ENCODE measurements at places on chromosomes 4 and X.

GRCh38 chr4:77176640-77177039, 19.6 kb downstream of the CCNG2 start:
- no peak for DNase-seq

DNA sequence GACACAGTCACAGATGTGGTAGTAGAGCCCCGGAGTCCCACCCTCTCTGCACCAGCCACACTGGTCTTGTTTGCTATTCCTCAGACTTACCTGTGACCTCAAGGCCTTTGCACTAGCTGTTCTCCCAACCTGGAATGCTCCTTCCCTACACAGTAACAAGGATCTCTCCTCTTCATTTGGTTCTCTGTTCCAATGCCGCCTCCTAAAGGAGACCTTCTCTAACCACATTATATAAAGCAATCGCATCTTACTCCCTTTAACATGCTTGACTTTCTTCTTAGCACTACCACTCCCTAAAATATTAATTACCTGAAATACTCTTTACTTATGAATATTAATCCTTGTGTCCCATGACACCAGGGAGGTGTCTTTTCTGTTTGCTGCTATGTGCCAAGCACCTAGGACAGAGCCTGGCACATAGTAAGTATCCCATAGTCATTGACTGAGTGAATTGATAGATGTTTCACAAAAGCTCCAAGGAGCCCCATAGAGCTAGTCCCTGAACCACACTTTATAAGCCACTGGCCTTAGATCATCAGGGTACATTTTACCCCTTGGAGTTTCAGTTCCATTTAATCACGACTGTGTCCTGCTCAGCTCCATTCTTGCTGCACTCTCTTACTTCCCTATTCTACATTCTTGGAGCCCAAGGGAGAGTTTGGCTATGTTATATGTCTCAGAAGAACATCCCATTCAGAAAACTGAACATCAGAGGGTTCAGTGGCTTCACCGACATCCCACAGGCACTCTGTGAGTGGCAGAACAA, 312.7 kb downstream of the RAB28 start:
- peak; percentile 18 for DNase-seq

GRCh38 chr4:186554914-186555827, at the start of gene MTNR1A:
MTNR1A (minus strand) TSS chr4:186555567; CDS start chr4:186555365, 202 bp downstream.
- peak; percentile 79 for DNase-seq

DNA sequence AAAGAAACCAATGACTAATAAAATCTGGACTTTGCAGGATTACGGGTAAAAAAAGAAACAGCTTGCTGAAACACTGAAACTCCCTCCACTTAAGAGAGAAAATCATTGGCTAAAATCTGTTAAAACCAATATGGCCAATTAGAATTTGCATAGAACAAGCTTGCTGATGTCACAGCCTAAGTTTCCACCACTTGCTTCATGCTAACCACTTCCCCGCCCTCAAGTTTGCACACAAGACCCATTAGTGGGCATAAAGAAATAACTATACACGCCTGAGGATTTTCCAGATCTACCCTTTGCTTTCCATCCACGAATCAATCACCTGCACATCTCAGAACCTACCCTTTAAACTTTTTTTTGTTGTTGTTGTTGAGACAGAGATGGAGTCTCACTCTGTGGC, 42.7 kb upstream of the PHEX start:
- DNase-seq, result no peak

DNA sequence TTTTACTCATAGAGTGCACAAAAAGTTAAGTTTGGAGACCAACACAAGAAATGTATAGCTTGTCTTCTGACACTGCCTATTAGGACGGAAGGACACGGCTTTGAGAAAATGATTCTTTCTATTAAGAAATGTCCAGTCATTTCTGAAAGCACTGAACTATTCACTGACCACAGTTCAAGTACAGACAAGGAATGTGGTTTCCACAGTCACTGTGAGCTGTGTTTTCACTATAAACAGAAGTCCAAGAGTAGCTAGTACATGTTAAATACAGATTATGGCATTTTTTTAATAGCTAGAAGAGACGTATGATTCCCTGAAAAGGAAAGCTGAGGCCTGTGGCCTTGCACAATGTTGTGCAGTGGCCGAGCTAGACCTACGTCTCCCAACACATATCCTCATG, 115.1 kb upstream of the GPM6A start:
- no peak for DNase-seq

- no peak for DNase-seq
Observed at GRCh38 chrX:130378024-130378669, 7.3 kb downstream of the GPR119 start.

DNA sequence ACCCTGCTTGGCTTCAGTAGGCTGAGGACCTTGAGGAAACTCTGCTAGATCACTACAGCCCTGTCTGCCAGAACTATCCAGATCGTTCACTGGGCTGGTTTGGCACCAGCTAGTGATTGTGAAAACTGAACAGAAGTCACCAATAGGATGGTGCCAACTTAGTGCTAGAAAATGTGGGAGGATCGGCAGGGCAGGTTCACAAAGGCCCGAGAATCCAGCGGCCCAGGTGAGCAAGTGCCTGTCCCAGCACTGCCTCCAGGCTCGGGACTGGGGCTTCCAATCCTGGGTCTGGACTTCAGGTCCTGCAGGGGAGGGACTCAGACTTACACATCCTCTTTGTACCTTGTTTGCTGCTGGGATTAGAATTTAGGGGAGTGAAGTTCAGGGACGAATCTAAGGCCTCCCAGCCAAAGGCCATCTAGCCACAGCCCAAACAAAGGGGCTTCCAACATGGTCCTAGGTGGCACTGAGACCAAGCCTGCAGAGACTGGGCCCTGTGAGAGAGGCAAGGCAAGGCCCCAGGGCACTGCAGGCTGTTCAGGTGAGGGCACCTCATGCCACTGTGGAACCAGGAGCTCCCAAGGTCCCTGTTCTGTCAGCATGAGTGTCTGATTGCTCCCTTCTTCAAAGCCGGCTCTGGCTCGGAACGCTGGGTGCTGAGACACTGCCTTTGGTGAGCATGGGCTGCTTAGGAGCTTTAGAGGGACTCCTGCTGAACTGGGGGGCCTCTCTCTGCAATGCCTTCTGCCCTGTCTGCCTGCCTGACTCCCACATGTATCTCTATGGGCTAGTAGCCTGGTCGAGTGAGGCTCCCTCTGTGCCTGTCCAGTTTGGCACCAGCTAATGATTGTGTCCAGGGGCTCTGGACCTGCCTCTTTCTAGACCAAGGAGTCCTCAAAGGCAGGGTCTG, 20.7 kb upstream of the ZNF185 start:
- no peak for DNase-seq

- DNase-seq, result no peak
Observed at GRCh38 chr4:139802931-139803330, 137.3 kb downstream of the MGST2 start.

DNA sequence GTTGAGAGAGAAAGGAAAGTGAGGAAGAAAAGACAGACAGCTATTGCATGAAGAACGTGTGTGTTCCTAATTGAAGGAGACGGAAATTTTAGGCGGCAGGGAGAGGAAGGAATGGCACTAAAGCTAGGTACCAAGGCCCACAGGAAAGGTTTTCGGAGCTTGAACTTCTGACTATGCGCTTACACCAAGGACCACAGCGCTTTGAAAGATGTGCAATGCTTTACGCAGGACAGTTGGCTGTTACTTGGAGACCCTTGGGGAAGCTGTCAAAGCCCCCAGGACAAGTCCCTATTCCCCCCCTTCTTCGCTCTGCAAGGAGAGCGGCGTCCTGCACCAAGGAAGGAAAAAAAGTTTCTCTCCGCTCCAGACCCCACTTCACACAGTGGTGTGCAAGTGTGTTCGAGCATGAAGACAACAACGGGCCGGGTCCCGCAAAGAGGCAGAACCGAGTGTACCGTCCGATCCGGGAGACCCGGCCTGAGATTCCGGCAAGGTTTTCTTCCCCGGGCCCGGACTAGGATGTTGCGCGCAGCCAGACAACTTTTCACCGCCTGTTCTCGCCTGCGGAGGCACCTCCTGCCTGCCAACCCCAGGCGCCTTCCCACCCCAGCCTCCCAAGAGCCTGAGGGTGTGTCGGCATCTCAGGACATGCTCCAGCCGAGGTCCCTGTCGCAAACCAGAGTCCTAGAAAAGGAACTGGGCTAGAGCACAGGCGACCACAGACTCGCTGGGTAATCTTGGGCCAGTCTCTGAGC, 896 bp downstream of the KDR start:
- DNase-seq, result no peak

DNA sequence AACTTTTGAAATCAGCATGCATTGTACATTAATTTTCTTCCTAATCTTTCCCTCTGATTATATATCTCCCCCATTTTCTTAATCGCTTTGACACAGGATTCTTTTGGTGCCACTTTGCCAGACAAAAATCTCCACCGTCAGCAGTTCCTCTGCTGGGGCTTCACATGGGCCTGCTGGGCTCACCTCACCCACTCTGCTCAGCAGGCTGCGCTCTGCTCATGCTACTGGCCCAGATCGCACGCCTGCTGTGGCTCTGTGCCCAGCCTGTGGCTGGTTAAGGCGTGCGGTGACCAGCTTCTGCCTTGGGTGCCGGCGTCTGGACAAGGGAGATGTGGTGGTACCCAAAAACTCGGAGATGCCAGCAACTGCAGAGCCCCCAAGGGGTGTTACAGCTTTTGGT, 31.1 kb downstream of the UCHL1 start:
- no peak for DNase-seq

- DNase-seq, result no peak
Observed at GRCh38 chrX:97132664-97133415, 249.1 kb downstream of the RPA4 start.

DNA sequence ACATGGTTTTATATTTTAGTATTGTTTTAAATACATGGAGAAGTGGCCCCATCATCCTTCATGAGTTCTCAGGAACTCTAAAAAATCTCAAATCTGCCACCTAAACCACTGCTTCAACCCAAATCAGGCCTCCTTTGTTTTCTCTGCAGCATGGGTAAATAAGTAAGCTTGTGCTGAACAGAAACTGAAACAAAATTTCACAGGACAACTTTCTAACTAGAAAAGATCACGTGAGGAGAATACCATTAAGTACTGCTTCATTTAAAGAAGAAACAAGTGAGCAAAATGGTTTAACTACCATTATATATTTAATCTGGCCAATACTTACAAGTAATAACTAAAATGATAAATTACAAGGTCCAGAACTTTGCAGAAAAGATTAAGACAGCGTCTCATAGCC, 2.5 kb downstream of the ARAP2 start:
- DNase-seq, result peak; percentile 8

GRCh38 chr4:88102026-88102425, 56.4 kb downstream of the ABCG2 start:
- DNase-seq, result no peak

DNA sequence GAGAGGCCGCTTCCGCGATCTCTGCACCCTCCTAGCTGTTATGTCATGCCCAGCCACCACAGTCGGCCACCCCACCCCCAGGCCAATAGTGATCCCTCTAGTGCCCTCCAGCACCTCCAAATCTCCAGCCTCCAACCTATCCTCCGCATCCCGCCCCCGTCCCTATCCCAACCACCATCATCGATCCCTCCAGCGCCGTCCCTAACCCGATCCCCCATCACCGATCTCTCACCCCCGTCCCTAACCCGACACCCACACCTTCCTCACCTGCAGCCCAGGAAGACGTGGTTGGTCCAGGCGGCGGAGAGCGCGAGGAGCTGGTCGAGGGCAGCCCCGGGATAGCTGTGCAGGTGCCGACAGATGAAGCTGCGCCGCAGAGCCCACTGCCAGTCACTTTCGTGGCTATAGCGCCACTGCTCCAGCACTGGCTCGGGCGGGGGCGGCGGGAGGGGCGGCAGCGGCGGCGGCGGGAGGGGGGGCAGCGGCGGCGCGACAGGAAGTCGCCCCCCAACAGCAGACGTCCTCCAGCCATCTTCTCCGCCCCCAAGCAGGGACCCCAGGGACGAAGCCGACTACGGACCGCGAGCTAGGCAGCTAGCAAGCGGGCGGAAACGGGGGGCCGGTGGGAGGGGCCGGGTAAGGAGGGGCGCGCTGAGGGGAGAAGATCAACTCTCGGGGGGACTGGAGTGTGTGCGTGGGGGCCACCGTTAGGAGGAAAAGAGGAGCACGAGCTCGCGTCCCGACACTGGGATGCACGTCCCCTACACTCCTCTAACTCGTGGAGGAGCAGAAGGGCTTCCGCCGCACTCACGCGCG, 552 bp downstream of the NKRF start:
- peak; percentile 67 for DNase-seq

DNA sequence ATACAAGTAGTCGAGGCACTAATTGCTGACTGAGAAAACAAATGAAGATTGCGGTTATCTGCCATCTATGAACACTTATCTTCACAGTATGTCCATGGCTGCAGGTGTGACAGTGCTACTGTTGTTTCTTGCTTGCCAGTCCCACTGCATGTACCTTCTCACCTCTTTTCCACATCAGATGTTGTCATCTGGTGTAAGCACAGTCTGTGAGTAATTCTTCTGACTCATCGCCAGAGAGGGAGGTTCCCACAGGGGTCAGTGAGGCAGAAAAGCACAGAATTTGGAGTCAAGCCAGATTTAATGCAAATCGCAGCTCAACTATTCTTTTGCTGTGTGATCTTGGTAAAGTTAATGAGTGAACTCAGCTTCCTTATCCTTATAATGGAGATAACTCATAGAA, 144.4 kb downstream of the GLRA2 start:
- peak; percentile 84 for DNase-seq

GRCh38 chr4:94131212-94131611, 76.5 kb upstream of the SMARCAD1 start:
- peak; percentile 50 for DNase-seq

- no peak for DNase-seq
Observed at GRCh38 chrX:100584611-100585010, at the start of gene TNMD. TNMD (plus strand) TSS chrX:100584936; CDS start chrX:100585019, 83 bp downstream.

DNA sequence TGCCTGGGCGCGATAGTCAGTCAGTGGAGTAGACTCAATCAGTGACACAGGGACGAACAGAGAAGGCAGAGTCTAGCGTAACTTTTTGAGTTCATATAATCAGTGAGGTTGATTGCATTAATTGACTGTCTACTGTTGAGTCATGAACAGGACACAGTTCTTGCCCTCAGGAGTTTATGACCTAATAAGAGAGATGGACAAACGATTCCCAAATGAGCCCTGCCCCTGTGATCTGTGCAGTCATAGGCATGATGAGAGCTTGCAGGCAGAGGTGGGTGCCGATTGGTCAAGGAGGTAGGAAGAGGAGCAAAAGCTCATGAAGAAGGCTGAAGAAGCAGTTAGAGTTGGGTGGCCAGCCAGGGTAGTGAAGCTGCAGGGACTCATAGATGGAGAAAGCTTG, 57.1 kb downstream of the ADD1 start:
- DNase-seq, result no peak

DNA sequence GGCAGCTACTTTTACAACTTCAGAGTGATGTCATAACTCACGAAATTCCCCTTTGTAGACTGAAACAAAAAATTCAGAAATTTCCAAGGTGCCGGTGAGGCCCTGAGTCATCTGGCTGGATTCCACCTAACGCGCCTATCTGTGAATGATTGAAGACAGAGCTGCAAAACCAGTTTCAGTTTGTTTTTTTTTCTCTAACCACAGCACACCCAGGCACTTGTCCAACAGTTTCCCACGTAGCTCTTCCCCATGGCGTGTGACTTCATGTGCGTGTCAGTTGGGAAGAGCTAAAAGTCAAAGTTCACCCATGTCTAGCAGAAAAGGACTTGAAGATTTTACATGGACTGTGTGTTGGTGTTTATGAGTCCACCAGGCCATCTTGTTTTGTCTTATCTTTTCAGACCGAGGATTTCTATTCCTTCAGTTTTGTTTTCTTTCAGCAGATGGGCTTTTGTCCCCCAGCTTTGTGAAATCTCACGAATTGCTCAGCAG, 16.4 kb downstream of the TCEANC start:
- DNase-seq, result peak; percentile 90

GRCh38 chr4:85474356-85474755, 594 bp upstream of the ARHGAP24 start:
- DNase-seq, result no peak

- DNase-seq, result no peak
Observed at GRCh38 chrX:102784550-102784949, 64.0 kb downstream of the GPRASP3 start.
